Stimulated activated CD8-positive, alpha-beta memory T cell treated with anti-CD3 and anti-CD28 coated beads, Interleukin-15, amount 100 ng/mL, for 1 hour (primary cell): ENCODE measurements at places on chromosomes 3 and 15.

GRCh38 chr3:71563827-71564226, 19.7 kb downstream of the FOXP1 start:
- DNase-seq: no peak

GRCh38 chr15:35722501-35722900, 176.5 kb upstream of the DPH6 start:
- no peak for DNase-seq

DNA sequence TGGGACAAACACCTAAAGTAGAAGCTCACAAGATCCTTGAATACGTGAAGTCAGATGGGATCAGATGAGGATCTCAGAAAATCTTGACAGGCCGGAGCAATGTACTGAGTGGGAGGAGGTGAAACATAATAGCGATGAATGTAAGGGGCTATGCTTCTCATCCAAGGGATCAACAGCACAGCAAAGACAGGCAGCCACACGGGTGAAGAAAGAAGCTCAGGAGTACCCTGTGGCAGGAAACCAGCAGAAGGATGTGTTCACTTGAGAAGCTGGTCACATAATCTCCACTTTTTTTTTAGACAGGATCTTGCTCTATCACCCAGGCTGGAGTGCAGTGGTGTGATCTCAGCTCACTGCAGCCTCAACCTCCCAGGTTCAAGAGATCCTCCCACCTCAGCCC, 92.4 kb downstream of the MEGF11 start:
- no peak for DNase-seq

DNA sequence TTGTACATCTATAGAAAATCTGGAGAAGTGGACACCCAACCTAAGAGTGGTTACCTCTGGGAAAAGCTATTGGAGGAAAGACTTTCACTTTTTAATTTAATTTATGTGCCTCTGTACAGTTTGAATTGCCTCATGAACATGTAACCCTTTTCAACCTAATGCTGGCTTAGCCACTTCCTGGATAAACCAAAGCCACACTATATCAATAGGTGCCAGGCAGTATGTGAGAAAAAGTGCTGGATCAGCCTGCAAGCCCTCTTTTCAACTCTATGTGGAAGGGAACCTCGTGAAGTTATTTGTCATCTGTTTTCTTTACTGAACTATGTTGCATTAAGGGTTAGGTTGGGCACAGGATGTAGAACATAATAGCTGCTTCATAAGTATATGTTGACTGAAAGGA, 9.3 kb upstream of the TOPAZ1 start:
- no peak for DNase-seq

DNA sequence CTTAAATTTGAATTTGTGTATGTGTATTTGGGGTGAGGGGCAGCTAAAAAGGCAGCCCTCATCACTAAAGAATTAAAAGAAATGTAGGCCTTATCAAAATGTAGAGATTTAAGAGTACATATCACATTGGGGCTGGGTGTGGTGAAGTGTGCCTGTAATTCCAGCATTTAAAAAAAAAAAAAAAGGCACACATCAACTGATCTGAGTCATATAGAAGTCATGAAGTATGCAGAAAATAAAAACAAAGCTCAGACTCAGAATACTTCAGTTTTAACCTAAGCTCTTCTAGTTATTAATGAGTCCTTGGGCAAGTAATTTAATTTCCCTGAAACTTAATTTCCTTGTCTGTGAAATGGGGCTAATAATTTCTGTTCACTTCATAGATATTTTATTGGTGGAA, 31.6 kb downstream of the SLC24A1 start:
- DNase-seq: no peak

DNA sequence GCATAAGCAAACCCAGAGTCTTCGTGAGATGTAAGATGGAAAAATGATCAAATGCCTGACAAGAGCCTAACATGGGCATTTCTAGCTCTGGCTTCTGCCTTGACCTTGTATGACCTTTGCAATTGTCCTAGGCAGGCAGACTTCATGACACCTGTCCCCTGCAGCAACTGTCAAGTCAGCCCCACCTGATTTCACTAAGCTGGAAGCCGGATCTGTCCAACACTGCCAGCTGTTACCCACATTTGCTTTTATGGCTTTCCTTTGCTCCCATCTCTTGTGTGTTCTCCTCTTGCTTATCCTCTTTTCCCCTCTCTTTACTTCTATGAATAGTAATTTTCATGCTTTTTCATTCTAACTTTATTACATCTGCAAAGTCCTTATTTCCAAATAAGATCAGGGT, 48.5 kb upstream of the TNIK start:
- DNase-seq: no peak

DNA sequence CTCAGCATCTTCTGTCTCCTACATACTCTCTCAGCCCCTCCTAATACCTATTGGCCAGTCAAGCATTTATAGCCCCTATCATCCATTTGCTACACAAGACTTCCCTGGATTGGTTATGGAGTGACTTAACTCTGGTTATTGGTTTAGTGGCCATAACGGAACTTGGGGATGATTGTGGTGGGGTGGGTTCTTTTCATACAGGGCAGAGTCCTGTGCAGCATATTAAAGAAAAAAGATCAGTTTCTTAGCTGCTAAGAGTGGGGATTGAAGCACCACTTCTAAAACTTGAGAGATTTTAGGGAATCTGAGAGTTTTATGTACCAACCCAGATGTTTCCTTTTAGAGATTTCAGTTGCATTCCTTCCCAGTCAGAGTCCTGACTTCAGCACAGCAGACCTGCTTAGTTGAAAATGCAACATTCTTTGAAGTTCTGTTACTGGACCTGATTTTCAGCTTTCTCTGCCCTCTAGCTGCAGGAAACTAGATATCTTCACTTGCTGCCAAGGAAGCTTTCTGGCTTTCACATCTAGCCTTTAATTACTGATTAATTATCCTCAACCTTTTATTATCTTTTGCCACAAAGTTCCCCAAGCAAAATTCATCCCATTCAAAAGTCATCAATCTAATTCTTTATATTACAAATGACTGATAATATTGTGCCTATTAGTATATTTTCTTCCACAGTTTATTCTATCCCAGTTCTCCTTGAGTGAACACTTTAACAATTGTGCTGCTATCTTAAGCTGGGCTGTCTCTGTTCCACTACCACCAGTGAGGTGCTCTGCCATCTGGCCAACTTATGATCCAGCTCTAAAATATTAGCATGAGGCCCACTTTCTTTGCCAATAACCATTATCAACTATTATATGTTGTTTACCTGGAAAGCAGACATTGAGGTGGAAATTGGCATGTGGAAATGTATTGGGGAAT, 906.0 kb upstream of the ALCAM start:
- no peak for DNase-seq

DNA sequence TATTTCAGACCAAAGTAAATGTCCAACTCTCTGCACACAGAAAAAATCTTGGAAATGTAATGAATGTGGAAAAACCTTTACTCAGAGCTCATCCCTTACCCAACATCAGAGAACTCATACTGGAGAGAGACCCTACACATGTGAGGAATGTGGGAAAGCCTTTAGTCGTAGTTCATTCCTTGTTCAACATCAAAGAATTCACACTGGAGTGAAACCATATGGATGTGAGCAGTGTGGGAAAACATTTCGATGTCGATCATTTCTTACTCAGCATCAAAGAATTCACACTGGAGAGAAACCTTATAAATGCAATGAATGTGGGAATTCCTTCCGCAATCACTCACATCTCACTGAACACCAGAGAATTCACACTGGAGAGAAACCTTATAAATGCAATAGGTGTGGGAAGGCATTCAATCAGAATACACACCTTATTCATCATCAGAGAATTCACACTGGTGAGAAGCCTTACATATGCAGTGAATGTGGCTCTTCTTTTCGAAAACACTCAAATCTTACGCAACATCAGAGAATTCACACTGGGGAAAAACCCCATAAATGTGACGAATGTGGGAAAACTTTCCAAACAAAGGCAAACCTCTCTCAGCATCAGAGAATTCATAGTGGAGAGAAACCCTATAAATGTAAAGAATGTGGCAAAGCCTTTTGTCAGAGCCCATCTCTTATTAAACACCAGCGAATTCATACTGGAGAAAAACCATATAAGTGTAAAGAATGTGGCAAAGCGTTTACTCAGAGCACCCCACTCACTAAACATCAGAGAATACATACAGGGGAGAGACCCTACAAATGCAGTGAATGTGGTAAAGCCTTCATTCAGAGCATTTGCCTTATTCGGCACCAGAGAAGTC, 8.0 kb upstream of the ZNF501 start:
- no peak for DNase-seq

DNA sequence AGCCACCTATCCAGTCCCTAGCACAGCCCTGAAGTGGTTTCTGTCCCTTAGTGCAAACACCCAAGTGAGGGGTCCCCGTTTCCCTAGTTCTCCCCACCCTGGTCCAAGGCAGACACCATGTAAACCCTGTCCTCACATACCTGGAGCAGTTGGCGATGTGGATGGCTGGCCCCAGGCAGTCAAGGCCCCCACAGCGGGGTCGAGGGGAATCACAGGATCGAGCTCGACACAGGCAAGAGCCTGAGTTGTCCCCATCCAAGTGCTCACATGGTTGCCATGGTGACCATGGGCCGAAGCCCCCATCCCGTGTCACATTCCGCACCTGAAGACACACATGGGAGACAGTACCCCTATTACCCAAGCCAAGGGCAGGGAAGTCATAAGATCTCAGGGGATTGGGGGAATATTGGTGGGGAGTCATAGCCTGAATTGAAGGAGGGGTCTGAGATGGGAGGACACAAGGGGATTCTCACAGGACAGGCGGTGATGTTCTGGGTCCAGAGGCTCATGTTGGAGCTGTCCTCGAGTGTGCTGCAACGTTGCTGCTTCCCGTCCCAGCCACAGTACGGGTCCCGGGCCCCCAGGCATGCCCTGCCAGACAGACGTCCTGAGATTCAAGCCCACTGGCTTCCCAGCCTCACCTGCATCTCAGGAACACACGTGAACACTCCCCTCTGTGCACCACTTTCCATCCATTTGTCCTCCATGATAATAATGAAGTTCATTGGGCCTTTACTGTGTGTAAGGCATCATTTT, 112.1 kb downstream of the SEMA5B start:
- no peak for DNase-seq

GRCh38 chr3:182389071-182389815, 404.1 kb upstream of the ATP11B start:
- no peak for DNase-seq

- no peak for DNase-seq
Measured at GRCh38 chr15:49927189-49927861, 191.7 kb downstream of the ATP8B4 start.

GRCh38 chr3:1495466-1495865, 402.6 kb downstream of the CNTN6 start:
- DNase-seq: no peak

GRCh38 chr15:62549345-62549970, 384.4 kb upstream of the C2CD4B start:
- no peak for DNase-seq

DNA sequence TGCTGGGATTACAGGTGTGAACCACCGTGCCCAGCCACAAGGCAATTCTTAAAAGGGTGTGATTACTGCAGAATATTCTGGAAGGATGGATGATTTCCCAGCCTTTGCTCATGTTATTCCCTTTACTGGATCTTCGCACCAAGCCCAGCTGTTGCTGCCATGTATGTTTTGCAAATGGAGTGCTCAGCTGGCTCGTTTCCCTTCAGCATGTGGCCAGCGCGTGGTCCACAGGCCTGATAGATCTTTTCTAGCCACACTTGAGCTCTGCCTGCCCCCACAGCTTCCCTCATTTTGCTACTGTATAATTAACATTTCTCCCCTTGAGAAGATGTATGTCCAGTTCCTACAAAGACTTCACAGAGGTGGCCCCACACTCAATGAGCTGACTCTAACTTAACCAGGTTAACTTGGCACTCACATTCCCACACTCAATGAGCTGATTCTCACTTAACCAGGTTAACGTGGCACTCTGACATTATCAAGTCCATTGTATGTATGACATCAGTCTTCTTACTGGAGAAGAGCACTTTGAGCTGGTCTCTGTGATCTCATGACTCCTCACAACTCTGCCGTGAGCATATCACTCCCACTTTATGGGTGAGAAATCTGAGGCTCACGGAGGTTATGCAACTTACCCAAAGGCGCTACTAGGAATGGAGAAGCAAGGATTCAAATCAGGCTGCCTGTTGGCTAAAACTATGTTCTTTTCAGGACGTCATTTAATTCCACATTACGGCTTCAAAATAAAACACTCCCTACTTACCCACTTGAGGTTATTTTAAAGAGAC, 49.2 kb downstream of the TM4SF4 start:
- no peak for DNase-seq

DNA sequence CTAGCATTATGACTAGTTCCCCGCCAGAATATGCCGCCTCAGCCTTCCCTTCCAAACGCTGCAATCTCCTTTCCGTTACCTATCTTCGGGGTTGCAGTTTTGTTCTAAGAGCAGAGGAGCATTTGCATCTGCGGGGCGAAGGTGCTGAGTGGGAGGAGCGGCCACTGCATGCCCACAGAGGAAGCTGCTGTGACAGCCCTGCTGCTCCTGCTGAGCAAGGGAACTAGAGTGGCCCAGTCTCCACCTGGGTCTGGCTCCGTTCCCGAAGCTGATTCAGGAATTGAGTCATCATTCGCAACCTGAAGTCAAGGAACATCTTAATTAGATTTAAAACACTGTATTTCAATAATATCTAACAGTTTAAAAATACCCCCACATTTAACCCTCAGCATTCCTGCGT, 98.2 kb upstream of the TJP1 start:
- no peak for DNase-seq

GRCh38 chr3:45179163-45179562, 33.0 kb upstream of the CDCP1 start:
- DNase-seq: no peak

GRCh38 chr3:6222069-6222468, 638.8 kb upstream of the GRM7 start:
- no peak for DNase-seq

DNA sequence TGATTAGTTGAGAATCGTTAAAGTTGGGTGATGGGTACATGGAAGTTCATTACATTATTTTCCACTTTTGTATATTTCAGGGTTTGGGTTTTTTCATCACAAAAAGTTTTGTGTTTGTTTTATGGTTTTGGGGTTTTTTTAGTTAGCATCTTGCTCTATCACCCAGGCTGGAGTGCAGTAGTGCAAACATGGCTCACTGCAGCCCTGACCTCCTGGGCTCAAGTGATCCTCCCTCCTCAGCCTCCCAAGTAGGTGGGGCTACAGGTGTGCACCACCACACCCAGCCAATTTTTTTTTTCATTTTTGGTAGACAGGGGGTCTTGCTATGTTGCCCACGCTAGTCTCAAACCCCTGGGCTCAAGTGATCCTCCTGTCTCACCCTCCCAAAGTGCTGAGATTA, 100.1 kb upstream of the CHD2 start:
- DNase-seq: no peak

- no peak for DNase-seq
Measured at GRCh38 chr3:177751770-177752169, 554.5 kb upstream of the TBL1XR1 start.

- DNase-seq: no peak
Measured at GRCh38 chr3:42101048-42101447, 9.9 kb downstream of the TRAK1 start.
